ENCODE measurements at places on chromosomes 1 and 21.

- DNase-seq: no peak
Observed at GRCh38 chr21:16020878-16021277, 291.1 kb downstream of the USP25 start.

- DNase-seq: no peak
Observed at GRCh38 chr1:36273024-36273423, 33.1 kb upstream of the SH3D21 start.

DNA sequence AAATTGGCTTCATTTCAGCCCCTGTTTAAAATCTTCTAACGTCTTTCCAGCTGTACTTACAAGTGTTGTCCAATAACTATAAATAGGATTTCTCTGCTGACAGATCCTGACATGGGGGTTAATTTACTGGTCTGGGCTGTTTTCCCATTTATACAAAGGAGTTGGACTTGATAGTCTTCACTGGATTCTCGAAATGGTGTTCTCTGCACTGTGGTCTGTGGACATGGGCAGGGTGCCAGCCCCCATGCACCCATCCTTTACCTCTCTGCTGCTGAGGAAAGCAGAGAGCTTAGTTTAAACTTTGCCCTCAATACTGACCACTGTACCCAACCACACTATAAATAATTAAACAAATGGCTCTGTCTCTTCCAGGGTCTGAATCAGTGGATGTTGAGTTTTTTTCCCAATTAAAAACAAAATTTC lies 5.2 kb downstream of the DIO1 start:
- no peak for DNase-seq

DNA sequence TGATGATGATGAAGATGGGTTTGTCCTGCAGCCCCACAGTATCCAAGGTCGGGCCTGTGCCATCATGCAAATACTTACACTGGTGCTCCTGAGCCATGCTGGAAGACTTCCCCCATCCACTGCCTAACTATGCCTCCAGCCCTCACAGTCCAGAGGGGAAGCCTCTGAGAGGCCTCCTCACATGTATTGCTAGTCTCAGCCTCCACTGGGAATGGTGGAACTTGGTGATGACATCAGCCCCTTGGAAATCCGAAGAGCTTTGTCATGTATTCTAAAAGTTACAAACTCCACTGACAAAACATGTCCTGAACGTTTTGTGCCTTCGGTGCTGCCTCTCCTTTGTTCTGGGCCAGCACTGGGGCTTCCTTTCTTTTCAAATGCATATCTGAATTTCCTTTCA lies 61.1 kb upstream of the DMRTB1 start:
- DNase-seq: no peak

GRCh38 chr1:115546846-115547245 lies 94.9 kb upstream of the VANGL1 start:
- DNase-seq: no peak
